ENCODE measurements at places on chromosomes 5 and 9.

DNA sequence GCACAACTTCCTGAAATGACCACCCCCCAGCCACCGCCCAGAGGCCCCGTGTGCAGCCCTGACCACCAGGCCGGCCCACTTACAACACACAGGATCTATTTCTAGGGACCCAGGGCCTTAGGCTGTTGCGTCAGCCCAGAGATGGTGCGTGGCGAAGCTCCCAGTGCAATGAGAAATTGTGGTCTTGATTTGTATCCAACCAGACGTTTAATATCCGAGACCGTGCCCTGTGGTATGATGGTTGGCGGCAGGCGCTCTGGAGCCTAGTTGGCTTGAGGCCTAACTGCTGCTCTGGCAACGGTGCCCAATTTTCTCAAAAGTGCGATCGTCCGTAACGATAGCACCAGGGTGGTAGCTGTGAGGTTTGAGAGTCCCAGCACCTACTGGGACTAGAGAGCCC is 32.6 kb upstream of the SLC6A19 start:
- no peak for DNase-seq

DNA sequence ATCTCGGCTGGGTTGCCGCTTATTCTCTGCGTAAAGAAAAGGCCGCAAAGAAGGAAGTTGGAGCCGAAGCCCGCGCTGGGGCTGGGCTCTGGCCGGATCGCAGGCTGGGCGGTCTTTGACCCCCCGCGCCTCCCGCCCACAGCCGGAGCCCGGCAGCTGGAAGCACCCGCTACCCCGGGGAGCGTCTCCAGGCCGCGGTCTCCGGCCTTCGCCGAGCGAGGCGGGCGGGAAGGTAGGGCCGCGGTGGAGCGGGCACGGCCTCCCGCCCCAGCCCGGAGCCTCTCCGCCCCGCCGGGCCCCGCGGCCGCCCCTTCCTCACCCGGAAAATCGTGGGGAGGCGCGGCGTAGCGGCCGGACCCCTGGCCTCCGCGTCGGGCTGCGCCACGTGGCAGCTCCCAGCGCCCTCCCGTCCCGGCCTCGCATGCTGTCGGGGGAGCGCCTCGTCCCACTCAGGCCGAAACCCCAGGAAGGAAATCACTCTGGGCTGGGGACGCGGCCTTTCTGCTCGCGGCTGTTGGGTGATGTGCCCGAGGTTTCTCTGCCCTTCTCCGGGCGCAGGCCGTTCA is 12.0 kb downstream of the FOXD1 start:
- no peak for DNase-seq

DNA sequence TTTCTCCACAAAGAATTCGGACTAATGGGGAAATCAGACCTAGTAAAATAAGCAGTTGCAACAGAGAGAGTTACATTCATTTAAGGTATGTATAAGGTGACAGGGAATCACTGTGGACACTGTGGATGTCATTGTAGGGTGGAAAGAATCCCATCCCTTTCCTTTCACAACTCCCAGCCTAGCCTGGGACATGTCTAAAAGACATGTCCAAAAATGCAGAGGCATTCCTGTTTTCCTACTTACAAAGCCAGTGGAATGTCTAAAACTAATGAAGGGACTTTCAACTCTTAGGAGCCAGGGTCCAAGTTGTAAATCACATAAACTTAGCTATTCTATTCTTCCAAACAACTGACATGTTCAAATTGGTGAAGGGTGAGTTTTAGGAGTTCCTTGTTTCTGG is 511.0 kb downstream of the PRELID2 start:
- DNase-seq, result no peak

- no peak for DNase-seq
Observed at GRCh38 chr5:10376544-10376943, 23.0 kb downstream of the MARCHF6 start.

GRCh38 chr9:29799227-29799626 is 2225.9 kb upstream of the C9orf72 start:
- DNase-seq, result no peak

GRCh38 chr9:116857321-116857720 is 170.2 kb downstream of the TRIM32 start:
- DNase-seq, result no peak

DNA sequence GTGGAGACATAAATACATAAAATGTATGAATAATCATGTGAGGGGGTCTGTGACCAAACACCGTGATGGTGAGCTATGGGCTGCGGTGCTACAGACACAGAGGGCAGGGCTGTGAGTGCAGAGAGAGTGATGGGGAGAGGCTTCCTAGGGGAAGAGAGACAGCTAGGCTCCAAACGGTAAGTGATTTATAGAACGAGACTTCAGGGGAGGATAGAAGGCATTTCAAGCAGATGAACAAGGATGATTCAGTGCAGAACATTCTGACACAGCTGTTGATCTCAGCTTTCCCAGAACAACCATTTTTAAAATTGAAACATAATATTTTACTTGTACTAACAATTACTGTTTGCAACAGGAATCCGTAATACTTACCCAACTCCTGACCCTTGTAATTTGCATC is 100.7 kb downstream of the GAS1 start:
- no peak for DNase-seq

DNA sequence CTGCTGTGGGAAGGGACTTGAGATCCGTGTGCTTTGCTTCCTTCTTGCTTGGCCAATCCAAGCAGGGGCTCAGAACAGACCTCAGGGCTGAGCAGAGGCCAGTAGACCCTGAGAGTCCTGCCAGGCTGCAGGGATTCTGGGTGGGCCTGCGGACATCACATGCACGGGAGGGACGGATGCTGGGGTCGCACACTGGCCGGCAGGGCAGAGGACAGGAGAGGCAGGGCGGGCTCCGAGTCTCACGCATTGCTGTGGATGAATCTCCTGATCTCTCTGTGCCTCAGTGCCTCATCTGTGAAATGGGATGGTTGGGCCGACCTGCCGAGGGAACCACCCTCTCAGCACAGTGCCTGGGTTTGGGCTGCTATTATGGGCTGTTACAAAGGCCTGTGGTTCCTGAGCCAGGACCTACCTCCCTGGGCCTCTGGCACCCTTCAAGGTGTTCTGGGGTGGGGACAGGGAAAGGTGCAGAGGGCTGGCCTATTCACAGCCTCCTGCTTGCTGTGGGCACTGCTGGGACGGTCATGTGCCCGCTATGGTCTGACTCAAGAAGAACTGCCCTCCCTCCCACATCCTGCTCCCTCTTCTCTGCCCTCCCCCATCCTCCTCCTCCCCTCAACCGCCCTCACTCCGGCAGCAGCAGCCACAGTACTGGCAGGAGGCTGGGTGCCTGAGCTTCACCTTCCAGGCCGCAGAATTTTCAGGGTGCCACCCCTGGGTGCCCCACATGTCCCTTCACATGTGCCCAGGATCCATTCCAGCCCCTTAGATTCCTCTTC is 43.3 kb downstream of the NCS1 start:
- DNase-seq, result no peak

DNA sequence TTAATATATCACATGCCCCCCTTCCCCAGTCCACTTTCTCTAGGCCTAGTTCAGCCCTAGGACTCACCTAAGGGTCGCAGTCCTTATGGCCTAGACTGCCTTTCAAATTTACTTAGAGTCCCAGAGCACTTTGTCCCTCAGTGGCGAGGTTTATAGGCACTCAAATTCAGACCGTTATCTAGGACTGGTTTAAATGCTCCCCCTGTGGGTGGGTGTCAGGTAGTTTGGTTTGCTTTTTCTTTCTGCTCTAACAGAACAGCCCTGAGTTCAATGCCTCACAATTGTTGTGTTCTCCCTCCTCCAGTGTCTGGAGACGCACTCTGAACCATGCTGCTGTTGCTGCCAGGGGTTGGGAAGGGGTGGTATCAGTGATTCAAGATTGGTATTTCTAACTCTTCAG is 317.1 kb downstream of the MAT2B start:
- no peak for DNase-seq

- no peak for DNase-seq
Observed at GRCh38 chr9:113543982-113544303, 80.4 kb downstream of the RGS3 start.

DNA sequence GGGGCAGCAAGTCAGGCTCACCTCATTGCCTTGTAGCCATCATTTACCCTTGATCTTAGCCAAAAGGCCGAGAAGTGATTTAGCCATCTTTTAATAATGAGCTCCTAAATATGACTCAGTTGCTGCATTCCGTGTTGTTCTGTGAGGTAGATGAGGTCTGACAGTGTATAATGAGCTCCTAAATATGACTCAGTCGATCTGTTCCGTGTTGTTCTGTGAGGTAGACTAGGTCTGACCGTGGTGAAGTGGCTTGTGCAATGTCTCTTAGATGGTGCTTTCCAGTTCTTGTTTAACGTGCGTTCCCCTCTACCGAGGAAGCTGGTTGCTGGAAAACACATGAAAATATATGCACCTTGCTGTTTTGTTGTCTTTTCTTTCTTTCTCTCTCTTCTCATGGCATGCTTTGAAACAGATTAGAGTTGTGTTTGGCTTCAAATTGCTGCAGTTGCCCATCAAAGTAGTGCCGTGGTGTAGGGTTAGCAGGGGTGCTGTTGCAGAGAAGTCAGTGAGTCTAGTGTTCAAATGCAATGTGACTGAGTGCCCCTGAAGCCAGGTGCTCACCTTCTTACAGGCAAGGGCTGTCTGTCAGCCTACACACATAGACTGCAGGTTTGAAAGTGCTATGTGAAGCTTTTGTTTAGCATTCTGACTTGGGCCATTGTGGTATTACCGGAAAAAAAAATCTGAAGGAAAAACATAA is 118.6 kb downstream of the KDM4C start:
- no peak for DNase-seq

Data from ovary (tissue), 10 donors.